Anterior cingulate cortex (tissue), 58 donors: ENCODE measurements at places on chromosomes 1 and 21.

GRCh38 chr1:115275216-115275615 lies 62.8 kb downstream of the NGF start:
- no peak for DNase-seq

DNA sequence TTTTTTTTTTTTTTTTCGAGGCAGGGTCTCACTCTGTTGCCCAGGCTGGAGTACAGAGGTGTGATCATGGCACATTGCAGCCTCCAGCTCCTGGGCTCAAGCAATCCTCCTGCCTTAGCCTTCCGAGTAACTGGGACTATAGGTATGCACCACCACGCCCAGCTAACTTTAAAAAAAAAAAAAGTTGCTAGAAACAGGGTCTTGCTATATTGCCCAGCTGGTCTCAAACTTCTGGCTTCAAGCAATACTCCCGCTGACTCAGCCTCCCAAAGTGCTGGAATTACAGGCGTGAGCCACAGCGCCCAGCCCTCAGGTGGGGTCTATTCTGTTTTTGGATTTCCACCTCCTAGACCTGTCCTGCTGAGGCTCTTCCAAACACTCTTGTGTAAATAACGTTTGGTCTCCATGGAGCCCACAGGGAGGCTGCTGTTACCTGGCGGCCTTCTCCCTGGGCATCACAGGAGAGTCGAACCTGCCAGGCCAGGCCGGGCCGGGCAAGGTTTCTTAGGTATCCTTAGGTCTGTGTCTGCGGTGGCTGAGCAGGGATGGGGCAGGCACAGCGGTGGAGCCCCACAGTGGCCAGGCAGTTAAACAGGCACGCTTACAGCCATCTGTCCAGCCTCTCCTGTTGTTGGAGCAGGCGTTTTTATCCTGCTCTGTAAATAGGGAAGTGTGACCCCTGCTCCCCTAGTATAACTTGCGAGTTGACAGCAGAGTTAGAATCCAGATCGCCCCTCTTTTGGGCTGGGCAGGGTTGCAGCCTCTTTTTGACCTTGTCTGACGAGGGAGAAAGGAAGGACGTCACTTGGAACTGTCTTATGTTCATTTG lies 18.8 kb downstream of the PLEKHM2 start:
- DNase-seq, result no peak

- DNase-seq, result no peak
Observed at GRCh38 chr1:68229650-68230483, 2.5 kb downstream of the WLS start.

DNA sequence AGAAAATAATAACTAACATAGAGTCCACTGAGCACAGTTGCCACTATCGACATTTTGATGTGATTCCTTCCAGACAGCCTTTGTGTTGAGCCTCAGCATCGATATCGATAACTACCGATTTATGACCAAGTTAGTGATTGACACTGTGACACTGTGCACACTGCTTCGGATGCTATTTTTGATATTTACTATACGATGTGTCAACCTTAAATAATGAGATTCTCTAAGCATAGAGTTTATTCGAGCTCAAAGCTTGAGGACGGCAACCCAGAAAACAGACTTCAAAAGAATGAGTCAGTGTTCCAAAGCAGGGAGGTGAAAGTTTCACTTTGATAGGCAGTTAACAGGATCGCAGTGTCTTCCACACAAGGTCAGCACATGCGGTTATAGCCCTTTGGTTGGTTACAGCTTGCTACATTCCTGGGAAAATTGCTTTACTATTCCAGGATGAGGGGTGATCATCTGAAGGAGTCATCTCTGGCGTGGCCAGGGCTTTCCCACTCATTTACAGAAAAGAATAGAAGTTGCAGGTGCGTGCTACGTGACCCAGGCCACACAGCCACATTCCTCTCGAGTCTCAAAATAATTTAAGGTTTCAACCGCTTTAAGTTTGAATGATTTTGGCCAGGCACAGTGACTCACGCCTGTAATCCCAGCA lies 53.6 kb upstream of the EFHD2 start:
- no peak for DNase-seq

GRCh38 chr1:112934577-112934976 lies 21.4 kb downstream of the SLC16A1 start:
- no peak for DNase-seq

GRCh38 chr1:110227774-110228173 lies 17.7 kb downstream of the KCNC4 start:
- DNase-seq, result no peak

- DNase-seq, result no peak
Observed at GRCh38 chr1:215076322-215076721, 6.2 kb upstream of the KCNK2 start.

DNA sequence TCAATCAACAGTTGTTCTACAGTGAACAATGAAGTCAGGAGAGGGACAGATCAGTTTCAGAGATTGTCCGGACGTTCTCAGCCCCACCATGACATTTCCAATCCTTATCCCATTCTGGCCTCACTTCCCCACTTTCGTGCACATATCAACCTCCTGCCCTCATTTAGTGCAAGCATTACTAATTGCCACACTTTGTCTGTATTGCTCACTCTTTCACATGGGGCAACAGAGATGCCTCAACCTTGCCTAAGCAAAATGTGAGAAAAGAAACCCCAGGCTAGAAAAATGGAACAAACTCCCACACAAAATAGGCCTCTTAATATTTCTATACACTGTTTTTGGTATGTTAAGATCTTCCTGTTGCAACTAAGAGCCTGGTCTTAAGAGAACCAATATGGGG lies 8.9 kb upstream of the RGS1 start:
- DNase-seq, result no peak

- no peak for DNase-seq
Observed at GRCh38 chr1:198295225-198295624, 138.4 kb downstream of the NEK7 start.

GRCh38 chr1:52056163-52056936 lies at the start of gene BTF3L4:
Gene BTF3L4, plus strand, starts transcription at chr1:52056295. Its CDS starts 3,553 bp downstream, at chr1:52059848.
- DNase-seq, result peak; percentile 94

- DNase-seq, result no peak
Observed at GRCh38 chr1:47113178-47113577, 24.1 kb upstream of the CYP4A22 start.

GRCh38 chr1:14578156-14578555 lies 20.3 kb upstream of the KAZN start:
- no peak for DNase-seq

DNA sequence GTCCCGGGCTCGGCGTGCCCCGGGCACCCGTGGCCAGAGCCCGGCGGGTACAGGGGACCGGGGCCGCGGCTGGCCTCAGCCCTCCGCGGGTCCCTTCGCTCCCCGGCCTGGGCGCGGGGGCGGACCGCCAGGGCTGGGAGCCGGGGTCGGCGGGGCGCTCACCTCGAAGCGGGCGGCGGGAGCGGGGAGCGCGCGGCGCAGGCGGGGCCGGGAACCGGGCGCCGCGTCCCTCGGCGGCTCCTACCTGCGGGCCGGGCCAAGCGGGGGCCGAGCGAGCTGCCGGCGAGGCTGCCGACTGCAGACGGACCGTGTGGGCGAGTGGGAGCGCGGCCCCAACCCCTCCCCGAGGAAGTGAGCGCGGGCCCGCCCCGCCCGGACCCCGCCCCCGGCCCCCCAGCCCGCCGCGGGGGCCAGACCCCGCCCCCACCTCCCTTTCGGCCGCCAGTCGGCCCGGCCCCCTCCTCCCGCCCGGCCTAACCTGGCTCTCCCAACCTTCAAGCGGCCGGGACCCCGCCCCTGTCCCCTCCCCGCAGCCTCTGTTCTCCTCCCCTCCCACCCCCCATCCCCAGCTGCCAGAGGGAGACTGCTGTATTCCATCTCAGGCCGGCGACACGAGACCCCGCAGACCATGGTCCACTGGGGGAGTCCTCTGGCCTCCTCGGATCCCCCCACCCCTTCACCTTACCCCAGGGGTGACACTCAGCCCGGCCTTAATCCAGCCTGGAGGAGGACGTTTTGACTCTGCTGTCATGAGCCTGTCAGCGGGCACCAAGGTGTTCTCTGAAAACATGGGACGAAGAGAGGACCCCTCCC lies at the start of gene FHL3:
Gene FHL3 (minus strand): TSS at position 320 of the 813 bp plus-strand sequence. CDS start 6,102 bp downstream, outside the sequence.
- no peak for DNase-seq

GRCh38 chr1:72636631-72637030 lies 354.3 kb upstream of the NEGR1 start:
- DNase-seq, result no peak

DNA sequence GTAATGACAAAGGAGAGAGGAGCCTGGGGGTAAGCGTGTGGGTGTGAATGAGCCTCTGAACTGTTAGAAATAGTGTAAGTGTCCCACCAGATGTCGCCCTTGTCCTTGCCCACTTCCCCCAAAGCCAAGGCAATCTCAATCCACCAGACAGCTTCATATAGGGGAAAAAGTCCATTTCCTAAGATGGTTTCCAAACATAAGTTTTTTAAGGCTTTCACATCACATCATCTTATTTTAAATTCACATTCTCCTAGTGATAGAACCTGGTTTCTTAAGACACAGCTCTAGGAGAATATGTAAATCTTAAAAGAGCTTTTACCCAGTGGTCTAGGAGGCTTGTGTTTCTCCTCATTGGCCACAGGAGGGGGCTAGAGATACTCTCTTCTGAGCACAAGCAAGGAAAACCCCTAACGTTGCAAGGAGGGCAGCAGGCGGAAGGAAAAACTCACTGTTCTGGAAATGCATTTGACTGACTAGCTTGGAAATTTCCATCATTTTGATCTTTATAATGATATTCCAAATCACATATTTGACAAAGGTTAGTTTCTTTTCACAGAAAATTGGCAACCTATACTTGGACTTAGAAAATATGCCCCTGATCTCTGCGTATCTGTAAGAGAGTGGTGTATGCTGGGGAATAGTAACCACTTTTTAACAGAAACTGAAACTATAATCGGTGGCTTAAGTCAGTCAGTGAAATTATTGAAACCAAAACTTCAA lies 51.9 kb upstream of the LPAR3 start:
- peak; percentile 5 for DNase-seq

- no peak for DNase-seq
Observed at GRCh38 chr1:11279630-11280029, 6.6 kb downstream of the UBIAD1 start.

GRCh38 chr1:178188306-178188705 lies 94.4 kb downstream of the RASAL2 start:
- no peak for DNase-seq

DNA sequence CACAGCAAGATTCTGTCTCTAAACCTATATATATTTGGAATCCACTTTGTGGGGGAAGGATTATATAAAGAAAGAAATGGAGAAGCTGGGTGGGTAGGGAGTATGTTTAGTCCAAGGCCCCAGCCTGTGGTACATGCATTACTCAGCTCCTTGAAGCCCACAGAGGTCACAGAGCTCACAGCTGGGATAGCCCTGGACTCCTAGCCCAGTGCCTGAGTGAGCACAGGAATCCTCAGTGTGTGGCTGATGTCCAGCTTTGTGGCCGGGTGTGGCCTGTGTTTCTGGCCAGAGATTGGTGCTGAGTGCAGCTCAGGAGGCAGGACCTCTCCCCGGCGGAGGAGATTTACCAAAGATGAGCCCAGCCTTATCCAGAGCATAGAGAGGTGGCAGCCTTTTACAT lies 7.6 kb downstream of the CAPN9 start:
- DNase-seq, result no peak

- DNase-seq, result no peak
Observed at GRCh38 chr1:197017558-197018146, 40.3 kb downstream of the CFHR5 start.

GRCh38 chr1:199546323-199546722 lies 481.2 kb upstream of the NR5A2 start:
- DNase-seq, result no peak

DNA sequence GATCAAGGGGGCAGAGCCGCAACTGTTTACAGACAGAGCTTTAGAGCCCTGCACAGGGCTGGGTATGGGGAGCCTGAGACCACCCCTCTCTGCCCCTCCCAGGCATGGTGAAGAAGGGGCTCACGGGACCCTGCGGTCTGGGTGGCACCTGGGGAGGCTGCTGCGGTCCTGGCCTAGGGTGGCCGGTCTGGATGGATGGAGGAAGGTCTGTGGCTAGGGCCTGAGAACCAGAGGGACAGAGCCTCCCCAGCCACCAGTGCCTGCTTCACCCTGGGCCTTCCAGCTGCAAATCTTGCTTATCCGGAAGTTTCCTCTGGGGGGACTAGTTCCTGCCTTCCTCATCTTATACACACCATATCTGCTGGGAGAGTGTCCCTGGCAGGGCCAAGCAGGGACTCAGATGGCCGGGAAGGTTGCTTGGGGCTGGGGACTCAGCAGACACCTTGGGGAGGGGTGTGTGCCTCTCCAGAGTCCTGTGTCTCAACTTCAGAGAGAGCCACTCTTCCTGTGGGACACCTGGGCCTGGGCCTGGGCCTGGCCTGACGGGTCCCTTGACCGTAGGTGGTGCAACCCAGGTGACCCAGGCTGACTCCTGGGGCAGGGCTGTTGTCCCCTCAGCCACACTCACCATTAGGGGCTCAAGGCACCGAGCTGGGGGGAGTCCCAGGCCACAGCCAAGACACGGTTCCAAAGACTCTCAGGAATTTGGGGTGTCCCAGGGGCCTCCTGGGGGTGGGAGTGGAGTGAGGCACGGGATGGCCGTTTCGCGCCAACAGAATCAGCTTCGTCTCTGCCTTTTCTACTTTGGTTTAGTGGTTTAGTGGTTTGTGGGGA lies 52.0 kb upstream of the ACTRT2 start:
- DNase-seq, result no peak

DNA sequence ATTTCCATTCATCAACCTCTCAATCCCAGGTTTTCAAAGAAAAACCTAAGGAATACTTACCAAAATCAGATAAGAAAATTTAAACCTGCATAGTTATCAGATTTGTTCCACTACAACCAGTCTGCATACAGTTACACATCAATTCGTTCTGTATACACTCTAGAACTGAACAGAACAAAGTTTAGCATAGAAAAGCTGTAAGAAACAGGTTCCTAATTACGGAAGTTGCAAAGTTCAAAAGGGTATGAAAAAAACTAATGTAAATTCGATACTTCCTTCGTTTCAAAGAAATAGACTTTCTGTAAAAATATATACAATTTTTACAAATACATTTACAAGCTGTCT lies 3.1 kb downstream of the MCL1 start:
- DNase-seq, result no peak

DNA sequence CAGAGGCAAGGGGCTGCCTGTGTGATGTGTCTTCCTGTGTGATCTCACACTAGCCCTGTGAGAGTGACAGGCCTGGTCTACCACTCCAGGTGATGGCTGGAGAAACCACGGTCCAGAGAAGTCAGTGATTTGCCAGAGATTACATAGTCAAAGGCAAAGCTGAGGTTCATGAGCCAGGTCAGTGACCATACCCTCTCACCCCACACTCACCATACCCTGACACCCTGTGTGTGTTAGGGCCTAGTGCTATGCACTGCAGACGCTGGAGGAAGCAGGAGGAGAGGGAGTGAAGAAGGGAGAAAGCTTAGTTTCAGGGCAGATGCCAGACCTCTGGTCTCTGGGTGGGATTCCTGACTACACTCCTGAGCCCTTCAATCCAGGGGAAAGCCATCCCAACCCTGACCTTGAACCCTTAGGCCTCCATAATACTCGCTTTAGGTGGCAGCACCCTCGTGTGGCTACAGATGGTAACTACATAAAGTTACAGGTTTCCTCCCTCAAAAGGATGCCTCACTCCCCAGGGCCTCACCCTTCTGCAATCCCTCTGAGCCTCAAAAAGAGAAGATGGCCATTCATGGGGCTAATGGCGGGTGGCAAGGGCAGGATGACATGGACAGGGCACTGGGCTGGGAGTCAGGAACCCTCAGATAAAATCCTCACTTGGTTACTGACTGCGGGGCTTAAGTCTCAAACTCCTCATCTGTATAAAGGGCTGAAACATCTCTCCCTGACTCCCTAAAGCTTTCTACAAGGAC lies 20.8 kb upstream of the SDC3 start:
- DNase-seq, result no peak

- DNase-seq, result no peak
Observed at GRCh38 chr1:186740324-186740723, 60.1 kb upstream of the PTGS2 start.

- DNase-seq, result no peak
Observed at GRCh38 chr1:160400646-160401486, 502 bp downstream of the VANGL2 start.
